ENCODE measurements at places on chromosomes 1 and 21.

DNA sequence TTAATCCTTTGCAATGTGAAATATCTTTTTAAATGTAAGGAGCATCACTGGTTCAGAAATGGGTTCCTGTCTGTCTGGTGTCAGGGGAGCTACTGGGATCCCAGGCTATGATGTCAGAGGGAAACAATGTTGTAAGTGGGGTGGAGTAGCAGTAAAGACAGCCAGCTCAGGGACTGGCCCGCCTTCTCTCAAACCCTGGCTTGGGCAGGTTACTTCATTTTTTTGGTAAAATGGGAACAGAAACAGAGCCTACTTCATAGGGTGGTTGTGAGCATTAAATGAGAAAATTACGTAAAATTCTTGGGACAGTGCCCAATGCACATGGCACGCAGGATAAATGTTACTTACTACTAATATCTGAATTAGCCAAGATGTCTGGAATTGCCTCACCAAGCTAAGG is 30.7 kb upstream of the IL20 start:
- DNase-seq: no peak

DNA sequence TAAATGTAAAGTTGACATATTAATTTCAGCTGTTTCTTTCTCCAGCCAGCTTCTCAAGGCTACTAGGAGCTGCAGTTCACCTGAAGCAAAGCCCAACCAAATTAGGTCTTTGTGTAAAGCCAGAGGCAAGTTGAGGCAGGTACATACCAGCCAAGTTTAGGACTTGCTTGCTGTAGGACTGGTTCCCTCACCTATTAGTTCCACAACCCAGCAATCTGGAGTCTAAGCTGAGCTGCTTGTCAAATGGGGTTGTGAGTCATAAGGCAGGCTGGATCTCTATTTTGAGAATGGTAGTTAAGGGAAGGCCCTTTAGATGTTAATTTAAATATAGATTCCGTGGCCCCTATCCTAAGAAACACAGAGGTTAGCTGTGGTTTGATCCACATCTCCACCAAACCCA is 7.6 kb upstream of the FLG2 start:
- DNase-seq: no peak

- no peak for DNase-seq
Observed at GRCh38 chr1:55217226-55217986, 2.2 kb upstream of the USP24 start.

DNA sequence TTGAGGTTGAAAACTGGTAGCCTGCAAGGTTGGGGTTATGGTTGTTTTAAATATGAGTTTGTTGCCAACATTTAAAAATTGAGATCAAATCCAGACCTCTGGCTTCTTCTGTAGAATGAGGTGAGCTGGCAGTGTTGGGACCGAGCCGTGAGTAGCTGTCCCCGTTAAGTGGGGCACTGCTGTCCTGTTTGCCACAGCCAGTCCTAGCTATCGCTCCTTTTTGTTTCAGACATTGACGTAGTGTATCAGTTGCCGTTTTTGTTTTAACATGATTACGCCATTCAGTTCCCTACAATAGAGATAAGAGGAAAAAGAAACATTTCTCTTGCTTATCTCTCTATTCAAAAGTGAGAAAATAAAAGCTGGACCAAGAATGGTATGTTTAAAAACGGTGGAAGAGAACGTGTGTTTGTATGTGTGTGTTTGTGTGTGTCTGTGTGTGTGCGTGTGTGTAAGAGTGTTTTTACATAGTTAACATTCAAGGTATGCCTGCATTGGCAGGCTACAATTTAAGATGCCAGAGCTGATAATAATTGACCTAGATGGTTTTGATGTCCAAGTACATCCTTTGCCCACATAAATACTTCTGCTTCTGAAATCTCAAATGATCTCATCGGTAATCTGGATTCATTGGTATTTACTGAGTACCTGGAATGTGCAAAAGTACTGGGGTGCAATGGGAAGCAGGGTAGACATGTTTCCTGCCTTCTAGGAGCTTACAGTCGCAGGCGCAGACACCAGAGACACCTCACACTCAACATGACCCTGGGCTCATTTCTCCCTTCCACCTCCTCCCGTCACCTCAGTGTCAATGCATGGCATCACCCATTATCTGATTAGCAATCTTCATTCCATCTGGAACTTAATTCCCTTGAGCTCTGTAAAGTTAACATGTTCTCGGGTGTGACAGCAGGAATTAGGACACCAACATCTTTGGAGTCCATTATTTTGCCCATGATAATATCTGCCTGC is 65.8 kb downstream of the HUNK start:
- no peak for DNase-seq

- no peak for DNase-seq
Observed at GRCh38 chr1:187787736-187788135, 959.0 kb downstream of the PLA2G4A start.

DNA sequence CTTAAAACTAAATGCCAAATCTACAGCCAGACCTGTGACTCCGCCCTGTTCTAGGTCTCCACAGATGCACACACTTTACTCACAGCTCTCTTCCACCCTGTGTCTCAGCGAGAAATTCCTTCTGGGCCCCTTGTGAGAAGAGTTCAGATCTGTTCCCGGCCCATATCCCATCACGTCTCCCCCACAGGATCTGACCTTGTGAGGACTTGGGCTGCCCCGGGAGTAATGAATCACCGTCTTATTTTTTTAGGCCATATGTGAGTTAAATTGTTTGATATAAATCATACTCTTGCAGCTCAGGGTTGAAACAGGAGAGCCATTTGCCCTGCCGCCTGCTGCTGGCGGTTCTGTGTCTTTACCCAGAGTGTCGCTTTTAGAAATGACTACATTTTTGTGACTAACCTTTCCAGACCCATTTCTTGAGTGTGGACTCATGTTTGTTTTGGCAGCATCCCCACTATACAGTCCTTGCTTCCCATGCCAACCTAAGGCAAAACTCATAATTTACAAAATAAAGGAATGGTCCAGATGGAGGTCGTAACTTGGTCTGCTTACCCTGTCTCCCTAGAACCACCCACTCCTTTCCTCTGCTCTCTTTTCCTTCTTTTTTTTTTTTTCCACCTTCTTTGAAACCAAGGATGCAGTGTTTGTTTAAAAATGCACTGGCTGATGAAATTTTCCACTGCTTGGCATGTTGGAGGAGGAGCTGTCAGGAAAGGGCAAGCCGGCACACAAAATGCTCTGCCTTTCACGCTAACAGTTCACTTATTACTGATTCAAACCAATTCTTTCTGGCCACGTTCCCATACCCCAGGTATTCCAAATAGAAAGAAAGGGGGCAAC is 98.0 kb upstream of the C1orf105 start:
- no peak for DNase-seq

DNA sequence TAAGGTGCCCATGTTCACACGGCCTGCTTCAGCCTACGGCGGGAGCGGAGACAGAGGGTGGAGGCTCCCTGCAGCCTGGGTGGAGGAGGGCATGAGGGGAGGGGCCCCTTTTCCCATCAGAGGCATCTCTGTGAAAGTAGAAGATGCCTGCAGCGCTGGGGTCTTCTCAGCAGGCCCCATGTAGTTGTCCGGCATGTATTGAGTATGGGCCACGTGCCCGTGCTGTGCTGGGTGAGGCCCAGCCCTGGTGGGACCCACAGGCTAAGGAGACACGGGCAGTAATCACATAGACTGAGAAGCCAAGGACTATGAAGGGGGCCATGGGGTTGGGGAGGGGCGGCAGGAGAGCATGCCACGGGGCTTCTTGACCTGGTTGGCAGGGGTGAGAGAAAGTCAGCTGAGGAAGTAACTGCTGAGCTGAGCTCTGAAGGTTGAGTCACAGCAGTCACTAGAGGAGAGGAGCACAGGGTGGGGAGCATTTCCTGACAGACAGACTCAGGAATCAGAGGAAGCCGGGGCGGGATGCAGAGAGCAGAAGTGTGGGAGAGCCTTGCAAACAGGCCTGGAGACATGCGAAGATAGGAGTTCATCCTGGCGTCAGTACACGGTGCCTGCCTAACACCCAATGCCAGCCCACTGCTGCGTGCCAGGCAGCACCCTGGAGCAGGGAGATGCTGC is 21.6 kb downstream of the PSEN2 start:
- DNase-seq: no peak

GRCh38 chr1:93839307-93839706 is 39.7 kb downstream of the DNTTIP2 start:
- no peak for DNase-seq

- DNase-seq: no peak
Observed at GRCh38 chr1:186102107-186102506, 272.9 kb downstream of the TPR start.

DNA sequence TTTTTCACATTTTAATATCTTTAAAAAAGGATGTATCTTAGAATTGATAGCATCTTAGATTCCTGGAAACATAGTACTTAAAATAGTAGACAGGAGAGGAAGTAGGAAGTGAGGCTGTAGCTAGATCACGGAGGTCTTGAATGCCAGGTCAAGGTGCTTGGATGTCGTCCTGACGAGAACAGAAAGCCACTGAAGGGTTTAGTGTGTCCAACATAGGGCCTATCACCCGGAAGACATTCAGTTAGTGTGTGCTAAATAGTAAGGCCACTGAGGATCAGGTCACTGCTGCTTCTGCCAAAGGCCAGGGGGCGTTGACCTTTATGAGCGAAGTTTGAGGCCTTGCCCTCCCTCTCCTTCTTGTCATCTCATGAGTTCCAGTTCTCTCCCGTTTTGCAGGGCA is 35.7 kb downstream of the RAB3B start:
- no peak for DNase-seq

DNA sequence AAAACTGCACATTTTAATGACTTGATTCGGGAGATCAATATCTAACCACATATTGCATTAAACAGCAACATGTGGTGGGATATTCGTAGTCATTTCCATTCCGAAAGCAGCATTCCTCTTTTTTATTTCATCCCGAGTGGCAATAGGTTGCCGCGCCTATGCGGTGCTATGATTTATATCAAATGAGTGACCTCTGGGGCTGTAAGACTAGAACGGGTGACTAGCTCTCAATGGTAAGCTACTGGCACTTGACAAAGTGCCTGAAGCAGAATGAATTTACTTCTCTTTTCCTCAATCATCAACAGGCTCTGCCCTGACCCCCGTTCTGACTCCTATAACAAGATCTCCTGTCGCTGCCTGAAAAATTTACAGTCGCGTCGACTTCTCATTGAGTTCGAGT is 162.3 kb downstream of the ZNF281 start:
- DNase-seq: no peak

Data from activated naive CD4-positive, alpha-beta T cell (primary cell).